ENCODE measurements at places on chromosomes 2 and 18.

DNA sequence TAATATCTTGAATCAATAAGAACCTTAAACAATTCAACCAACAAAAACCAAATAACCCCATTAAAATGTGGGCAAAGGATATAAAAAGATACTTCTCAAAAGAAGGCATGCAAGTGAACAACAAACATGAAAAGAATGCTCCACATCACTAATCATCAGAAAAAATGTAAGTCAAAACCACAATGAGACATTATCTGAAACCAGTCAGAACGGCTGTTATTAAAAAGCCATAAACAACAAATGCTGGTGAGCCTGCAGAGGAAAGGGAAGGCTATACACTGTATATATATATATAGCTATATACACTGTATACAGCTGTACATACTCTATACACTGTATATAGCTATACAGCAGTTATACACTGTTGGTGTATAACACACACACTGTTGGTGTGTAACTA lies 47.8 kb upstream of the GALNT13 start:
- DNase-seq: no peak

DNA sequence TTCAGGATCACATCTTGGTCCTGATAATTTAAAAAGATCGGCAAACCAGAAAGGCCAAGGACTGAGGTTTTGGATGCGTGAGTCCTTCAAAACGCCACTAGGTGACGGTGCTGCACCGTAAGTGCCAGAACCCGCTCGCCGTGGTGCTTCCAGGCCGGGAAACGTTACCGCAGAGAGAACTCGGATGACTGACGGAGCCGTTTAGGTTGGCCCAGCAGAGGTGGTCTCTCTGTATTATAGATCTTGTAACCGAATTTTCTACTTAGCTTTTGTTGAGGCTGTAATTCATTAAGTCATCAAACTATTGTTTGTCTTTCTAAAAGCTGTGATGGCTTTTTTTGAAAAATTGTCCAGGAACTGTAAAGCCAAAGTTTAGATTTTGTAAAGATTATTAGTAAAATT lies 39.8 kb upstream of the ADCYAP1 start:
- DNase-seq: peak; percentile 50

- no peak for DNase-seq
Observed at GRCh38 chr2:10059552-10060335, 16.4 kb downstream of the KLF11 start.

GRCh38 chr18:69330385-69331005 lies 70.2 kb upstream of the DOK6 start:
- no peak for DNase-seq

DNA sequence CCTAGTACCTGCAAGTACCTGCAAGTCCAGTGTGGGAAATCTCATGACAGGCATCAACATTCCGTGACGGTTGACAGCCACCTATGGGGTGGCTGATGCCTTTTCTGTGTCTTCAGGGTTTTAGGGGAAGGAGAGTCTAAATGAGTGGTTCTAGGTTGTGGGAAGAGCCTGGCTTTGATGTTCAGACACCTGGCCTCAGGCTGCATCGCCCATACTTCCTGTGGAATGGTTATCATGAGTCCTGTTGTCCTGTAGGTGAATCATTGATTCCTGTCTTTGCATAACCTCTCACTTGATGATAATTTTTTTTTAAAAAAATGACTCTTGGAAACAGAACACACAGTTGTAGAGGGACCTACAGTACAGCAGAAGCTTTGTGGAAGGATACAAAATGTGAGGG lies 108.9 kb downstream of the NEDD4L start:
- DNase-seq: no peak

DNA sequence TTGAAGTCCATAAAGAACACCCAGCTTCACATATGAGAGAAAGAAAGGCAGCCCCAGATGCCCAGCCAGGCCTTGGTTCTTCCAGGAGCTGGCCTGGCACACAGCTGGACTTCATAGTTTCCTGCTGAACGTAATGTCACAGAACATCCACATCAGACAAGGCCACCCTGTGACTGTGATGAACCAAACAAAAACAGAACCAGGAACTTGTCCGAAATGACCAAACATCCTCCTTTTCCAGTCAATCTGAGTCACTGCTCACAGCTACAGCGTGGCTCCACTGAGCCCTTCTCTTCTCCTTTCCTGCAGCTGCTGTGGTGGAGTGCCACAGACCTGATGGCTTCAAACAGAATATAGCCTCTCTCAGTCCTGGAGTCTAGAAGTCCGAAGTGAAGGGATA lies 45.4 kb upstream of the PAPOLG start:
- no peak for DNase-seq

- no peak for DNase-seq
Observed at GRCh38 chr2:20576598-20577115, 74.2 kb downstream of the HS1BP3 start.

DNA sequence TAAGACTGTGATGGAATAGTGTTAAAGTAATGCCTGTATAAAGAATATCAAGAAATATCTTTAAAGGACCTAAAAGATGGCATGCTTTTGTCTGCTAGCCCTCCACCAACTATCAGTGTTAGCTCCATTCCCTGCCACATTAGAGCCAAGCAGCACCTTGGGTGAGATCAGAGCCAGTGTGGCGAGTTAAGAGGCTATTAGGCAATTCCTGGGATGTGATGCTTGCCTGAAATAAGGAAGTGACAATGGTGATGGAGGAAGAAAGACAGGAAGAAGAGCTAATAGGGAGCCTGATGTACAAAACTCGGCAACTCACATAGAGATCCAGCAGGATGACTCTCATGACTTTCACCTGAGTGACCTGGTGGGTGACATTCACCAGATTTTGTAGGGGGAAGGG lies 143.5 kb downstream of the ZEB2 start:
- DNase-seq: no peak

DNA sequence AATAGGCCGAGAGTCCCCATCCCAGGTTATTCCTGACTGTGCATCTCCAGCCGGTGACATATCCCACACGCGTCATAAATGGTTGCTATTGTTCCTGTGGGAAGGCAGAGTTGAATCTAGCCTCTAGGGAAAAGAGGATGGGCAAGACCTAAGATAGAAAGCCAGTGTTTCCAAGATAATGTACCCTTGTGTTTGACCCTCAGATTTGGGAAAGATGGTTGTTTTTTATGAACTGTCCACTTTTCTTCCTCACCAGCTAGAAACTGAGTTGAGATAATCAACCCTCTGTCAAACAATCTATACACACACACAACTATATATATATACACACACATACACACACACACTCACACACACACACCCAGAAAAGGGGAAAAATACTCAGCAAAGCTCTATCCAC lies 131.0 kb downstream of the PRKCE start:
- no peak for DNase-seq

- no peak for DNase-seq
Observed at GRCh38 chr2:4674007-4674406, 970.6 kb downstream of the DCDC2C start.

DNA sequence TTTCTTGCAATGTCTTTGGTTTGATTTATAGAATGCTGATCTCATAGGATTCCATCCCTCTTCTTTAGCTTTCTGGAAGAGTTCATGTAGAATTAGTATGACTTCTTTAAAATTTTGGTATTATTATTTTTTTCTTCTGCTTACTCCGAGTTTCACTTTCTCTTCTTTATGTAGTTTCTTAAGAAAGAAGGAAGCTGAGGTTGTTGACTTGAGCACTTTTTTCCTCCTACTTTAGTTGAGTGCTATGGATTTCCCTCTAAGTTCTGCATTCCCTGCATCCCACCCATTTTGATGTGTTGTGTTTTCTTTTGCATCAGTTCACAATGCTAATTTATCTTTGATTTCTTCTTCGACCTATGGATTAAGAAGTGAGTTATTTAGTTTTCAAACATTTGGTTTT lies 78.9 kb upstream of the SPRED2 start:
- no peak for DNase-seq

- DNase-seq: no peak
Observed at GRCh38 chr18:48715711-48716361, 177.0 kb downstream of the CTIF start.

DNA sequence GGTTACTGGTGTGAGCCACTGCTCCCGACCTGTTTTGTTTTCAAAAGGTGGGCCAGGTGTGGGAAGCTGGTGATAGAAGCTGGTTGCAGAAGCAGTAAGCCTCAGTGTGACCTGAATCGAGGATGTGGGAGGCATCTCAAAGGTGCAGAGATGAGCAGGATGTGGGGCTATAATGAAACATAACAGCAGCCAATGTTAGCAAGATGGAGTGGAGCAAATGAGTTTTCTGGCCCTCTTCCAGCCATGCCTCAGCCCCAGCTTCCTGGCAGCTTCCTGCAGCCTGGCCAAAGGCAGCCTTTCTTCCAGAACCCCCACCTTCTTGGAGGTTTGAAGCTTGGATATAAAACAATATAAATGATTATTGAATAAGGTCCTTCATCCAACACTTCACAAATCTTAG lies 184.8 kb downstream of the NCK2 start:
- DNase-seq: peak; percentile 16

DNA sequence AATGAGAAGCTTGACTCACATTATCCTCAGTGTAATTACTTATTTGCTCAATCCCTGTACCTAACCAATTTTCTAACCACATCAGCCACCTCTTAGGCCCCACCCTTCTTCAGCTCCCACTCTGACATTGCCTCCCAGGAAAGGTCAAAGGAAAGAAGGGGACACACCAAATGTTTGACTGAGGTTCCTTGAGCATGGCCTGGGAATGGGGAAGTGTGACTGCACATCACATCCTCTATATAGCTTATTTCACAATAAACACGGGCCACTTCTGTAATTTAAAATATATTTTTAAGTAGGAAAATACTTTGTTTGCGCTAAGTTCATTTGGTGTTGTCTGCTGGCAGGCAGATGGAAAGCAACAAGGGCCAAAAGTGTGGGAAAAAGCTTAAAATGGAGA lies 3.0 kb upstream of the FIGLA start:
- no peak for DNase-seq

- DNase-seq: no peak
Observed at GRCh38 chr18:47928466-47928865, 2.0 kb downstream of the SMAD2 start.

- DNase-seq: no peak
Observed at GRCh38 chr2:174635776-174636404, 38.3 kb upstream of the WIPF1 start.

- no peak for DNase-seq
Observed at GRCh38 chr2:219722276-219722879, 94.9 kb downstream of the SLC4A3 start.

DNA sequence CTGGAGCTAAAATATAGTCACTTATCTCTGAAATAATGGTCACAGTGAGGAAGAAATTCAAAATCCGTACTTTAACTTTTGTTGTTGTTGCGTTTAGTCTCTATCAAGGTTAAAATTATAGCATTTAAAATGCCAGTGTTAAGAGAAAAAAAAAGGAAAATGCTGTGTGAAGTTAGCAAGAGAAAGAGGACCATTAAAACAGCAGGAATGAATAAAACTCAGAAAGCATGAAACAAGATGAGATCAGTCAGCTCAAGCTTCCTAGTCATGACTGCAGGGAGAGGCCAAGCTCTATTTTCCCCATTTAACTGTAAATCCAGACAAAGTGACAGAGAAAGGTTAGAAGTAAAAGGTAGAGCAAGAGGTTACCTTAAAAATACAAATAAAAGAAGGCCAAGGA lies 281.7 kb upstream of the ATP5MC3 start:
- DNase-seq: no peak

DNA sequence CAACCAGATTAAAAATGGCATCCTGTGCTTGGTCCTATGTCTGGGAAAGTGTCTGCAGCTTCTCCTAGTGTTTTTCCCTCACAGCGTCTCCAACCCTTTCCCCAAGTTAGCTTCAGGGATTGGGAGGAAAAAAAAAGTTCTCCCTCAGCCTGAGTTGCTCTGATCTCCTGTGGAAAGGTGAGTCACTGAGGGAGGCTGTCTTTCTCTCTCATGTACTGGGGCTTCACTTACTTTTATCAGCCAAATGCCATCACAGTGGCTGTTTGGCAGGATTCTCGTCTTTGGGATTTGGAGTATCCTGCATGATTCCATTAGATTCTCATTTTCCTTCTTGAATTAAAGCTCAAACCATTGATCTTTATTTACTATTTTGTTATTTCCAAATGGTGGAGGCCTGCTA lies 18.1 kb downstream of the GTF2A1L start:
- DNase-seq: no peak

DNA sequence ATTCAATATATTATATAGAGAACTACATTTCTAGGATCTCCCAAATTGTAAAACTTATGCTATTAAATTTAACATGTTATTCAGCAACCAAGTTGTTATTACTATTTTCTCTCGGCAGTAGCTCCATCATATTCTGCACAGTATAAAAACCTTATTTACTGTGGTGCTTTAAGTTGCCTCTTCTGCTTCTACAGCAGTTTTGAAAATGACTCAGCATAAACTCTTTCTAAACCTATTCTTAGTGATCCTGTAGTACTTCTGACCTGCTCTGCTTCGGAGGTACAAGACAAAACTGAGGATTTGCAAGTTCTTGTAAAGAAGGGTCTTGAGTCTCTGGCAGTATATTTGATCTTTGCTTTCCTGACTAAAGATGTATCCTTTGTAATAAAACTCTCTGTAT lies 567.2 kb downstream of the TMX3 start:
- no peak for DNase-seq

DNA sequence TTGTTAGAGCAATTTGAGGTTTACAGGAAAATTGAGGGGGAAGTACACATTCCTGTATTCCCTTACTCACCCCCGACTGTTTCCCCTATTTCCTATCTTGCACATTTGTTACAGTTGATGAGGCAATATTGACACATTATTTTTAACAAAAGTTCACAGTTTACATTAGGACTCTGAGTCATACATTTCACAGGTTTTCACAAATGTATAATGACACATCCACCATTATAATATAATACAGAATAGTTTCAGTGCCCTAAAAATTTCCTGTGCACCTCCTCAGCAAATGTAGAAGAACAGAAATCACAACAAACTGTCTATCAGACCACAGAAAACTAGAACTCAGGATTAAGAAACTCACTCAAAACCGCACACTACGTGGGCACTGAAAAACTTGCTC lies 160.6 kb upstream of the RMP24 start:
- no peak for DNase-seq

GRCh38 chr2:120686511-120687168 lies 49.0 kb upstream of the GLI2 start:
- no peak for DNase-seq

DNA sequence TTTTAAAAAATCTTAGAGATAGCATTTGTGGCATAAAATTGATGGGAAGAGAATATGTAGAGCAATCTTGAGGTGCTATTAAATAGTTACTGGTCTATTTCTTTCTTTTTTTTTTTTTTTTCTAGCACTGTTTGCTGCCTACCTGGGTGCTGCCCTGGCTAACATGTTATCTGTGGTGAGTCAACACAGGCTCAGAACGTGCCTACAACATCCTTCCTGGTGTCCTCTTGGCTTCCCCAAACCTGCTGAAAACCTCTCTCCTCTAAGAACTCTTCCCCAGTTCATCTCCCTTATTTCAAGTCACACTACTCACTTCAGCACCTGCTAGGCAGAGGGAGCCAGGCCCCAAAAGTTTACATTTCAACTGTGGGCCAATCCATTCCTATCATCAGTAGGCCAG lies 45.1 kb upstream of the SLC14A1 start:
- no peak for DNase-seq

DNA sequence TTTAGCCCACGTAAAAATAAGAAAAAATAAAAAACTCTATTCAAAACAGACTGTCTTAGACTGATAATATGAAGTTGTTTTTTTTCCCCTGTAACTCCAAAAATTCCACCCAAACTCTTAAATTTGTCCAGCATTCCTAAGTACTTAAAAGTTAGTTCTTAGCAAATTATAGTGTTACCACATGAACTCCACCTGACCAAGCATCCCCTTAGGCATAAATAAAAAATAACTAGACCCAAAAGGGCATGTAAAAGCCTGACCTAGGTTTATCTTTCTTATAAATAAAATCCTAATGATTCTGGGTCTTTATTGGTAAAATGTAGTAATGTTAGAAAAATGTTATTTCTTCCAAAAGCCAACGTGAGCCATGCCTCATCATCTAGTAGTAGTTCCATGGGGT lies 54.3 kb downstream of the TTC21B start:
- no peak for DNase-seq
